ENCODE measurements at places on chromosomes 7 and 10.
A peak's percentile ranks its signal among the peaks of the same experiment; 100 is the strongest.

- DNase-seq: no peak
Measured at GRCh38 chr10:128149267-128150014, 23.2 kb upstream of the MKI67 start.

GRCh38 chr10:111475720-111476119, 398.9 kb downstream of the ADRA2A start:
- no peak for DNase-seq

- DNase-seq: no peak
Measured at GRCh38 chr10:3902054-3902808, 117.2 kb upstream of the KLF6 start.

GRCh38 chr10:103653581-103654037, 160.1 kb downstream of the NEURL1 start:
- peak; percentile 95 for DNase-seq

DNA sequence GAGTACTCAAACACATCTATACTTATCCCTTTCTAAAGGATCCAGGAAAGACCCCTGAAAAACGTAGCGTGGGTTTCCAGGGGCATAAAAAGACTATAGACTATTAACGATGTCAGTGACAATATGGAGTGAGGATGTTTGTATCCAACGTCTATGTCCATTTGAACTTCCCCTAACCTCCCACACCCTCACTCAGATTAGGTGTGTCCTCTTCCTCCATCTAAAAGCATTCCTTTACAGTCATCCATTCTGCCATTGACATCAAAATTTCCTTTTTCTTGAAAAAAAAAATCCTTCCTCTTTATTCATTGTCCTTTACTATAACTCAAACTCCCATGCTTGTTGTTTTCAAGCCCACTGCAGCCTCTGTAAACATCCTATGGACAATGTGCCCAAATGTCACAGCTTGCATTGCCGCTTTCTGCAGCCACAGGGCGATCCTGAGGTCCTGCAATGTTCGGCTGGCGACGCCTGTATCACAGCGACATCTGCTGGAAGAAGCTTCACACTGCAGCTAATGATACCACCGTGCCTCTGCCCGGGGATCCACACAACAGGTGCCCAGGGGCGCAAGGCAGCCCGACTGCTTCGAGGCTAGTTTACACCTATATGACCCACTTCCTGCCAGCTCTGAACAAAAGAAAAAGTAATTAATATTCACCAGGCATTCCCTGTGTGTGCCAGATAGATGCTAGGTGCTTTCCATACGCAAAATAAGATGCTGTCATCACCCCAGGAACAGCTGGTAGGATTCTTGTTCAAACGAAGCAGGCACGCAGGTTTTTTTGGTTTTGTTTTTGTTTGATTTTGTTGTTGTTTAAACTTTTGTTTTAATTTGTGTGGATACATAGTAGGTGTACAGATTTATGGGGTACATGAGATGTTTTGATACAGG, 267.9 kb upstream of the GHITM start:
- DNase-seq: peak; percentile 73

GRCh38 chr10:52135101-52135500, 179.0 kb upstream of the DKK1 start:
- DNase-seq: no peak

DNA sequence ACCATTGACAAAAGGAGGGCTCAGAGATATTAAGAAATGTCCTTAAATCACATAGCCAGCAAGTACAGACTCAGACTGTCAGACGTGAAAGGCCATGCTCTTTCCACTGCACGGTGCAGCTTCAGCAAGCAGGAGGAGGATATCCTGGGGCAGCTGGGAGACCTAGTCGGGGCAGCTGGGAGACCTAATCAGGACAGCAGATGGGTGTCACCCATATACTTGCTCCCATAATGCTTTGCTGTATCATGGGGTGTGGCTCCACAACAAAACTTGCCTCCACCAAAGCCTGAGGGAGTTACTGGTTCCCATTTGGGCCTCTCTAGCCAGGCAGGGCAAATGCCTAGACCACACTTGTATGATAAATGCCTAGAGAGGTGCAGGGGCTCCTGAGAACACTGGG, 55.4 kb downstream of the GRID1 start:
- no peak for DNase-seq

DNA sequence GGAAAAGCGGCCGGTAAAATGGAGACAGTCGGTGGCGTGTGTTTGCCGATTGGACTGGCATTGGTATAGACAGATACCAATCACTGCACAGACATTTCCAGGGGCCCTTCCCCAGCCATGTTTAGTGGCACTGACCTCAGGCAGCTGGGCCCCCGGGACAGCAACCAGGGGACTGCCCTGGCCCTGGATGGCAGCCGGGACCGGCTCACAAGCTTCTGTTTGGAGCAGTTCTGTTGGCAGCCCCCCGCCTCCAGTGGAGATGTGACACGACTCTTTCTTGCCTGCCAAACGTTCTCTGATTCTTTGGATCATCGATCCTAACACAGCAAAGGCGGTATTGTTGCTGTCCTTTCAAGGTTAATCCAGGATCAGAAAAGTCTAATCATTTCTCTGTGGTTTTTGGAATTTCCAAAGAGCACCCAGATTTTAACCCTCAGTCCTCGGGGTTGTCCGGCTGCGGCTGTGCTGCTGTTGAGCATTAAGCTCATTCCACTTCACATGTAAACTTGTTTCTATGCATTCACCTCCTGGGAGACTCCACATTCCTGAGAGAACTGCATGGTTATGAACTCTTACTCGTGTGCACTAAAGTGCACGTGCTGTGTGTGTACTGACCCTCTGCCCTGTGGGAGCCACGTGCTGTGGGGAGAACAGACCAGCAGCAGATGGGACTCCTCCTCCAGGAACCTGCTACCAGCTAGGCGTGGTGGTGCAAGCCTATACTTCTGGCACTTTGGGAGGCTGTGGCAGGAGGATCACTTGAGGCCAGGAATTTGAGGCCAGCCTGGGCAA, 46.0 kb downstream of the FOXK1 start:
- DNase-seq: no peak

DNA sequence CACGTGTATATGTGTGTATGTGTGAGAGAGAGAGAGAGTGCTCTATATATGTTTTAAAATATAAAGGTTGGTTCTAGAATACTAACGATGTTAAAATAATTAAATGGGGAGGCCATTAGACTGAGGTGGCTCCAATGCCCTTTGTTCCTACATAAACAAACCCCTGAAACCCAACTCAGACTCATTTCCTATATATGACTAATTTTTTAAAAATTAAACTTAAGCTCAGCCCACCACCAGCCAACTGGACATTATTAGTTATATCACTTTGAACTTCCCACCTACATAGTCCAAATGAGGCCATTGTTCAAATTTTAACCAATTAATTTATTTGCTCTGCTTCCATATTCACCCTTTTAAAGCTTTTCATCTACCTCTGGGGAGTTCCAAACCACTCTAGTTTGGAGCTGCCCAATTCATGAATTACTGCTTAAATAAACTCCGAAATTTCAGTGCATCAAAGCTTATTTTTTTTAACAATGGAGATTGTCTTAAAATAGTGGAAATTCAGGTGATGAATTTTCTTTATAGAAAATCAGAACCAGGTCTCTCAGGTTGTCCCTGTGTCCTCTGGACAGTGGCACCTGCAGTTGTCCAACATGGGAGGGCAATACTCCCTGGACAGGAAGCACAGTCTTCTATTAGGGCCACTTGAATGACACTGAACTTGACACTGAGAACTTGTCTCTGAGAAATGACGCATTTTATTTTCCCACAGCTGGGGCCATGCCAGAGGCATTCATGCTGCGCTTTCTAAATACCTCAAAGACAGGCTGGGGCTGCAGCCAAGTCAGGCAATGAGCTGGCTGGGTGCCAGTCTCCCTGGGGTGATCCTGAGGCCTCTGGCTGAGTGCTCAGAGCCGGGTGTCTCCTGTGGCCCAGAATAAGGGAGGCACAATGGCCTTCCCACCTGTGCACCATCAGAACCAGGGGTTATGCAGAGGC, 109.5 kb upstream of the TMEM72 start:
- DNase-seq: peak; percentile 54

DNA sequence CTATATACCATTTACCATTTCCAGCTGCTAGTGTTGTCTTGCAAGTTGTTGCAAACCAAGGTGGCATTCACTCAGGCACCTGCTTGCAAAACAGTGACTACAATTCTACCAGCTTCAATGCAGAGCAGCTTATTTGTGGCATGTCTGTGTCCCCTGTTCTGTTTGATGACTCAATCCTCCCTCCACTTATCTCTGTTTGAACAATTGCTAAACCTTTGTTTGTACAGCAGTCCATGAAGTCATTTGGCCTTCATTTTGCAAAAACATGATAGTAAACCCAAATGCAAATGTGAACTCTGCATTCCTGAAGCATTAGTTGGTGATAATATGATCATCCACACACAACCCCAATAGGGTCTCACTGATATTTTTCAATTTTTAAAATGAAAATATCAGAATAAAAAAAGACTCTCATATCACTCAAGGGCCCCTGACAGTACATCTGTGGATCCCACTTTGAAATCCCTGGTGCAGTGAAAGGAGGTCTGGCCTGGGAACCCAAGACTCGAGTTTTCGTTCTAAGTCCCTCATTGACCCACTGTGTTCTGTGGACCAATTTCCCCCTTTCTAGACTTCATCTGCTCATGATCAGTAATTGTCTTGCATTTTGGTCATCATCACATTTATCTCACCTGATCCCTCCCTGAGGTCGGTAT, 425.4 kb downstream of the RPS24 start:
- peak; percentile 88 for DNase-seq

DNA sequence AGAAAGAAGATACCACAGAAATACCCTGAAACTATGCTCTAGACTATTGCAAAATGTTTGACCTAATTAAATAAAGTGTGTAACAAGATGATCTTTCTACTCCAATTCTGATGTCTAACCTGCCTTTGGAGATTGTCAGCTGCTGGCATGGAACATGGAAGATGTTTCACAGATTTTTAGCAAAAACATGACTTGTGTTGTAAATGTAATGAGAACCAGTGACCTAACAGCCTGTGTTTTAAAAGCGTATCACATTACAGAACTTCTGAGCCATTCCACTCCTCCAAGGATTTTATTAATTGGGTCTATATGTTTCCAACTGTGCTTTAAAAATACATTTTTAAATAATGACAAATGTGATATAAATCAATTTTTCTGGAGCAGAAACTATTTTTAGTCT, 526.3 kb upstream of the SEMA3D start:
- no peak for DNase-seq

DNA sequence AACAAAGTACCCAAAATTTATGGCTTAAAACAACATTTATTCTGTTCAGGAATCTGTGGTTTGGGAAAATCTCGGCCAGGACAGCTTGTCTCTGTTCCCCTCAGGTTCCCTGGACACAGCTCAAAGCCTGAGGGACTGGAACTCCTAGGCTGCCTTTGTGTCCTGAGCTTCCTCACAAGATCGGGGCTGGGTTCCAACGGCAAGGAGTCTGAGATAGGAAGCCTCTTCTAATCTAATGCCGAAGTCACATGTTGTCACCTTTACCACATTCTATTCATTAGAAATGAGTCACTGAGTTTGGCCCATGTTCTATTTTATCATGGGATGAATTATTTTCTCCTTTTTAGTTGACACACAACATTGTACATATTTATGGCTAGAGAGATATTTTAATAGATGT, 80.5 kb downstream of the ANKRD26 start:
- no peak for DNase-seq

DNA sequence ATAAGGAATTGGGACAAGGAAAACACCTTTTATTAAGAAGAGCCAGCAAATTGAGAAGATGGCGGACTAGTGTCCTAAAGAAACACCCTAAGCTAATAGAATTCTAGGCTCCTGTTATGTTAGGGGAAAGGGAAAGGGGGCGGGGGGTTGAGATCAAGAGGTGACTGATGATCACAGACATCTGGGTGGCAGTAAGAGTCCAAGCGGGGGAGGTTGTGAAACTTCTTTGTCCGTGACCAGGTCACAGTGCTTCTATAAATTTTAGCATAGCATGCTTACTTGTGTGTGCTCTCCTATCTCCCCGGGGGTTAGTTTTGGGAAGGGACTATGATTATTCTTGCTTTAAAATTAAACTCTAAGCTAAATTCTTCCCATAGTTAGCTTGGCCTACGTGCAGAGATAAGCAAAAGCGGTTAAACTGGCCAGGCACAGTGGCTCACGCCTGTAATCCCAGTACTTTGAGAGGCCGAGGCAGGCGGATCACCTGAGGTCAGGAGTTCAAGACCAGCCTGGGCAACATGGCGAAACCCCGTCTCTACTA, 262.1 kb downstream of the SKIDA1 start:
- DNase-seq: no peak

DNA sequence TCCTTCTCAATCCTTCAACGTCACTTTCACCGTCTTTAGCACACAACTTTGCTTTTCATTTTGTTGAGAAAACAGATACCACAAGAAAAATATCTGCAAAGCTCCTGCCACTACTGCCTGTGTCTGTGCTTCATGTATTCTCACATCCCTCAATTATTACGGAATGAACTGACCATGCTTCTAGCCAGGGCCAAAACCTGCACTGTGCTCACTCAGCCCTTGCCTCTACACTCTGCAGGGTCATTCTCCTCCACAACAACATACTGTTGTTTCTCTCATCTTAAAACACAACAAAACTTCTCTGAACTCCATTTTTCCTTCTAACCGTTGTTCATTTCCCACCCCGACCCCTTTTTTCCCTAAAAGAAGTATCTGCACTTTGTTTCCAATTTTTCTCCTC, 29.5 kb downstream of the BMPR1A start:
- DNase-seq: no peak

GRCh38 chr7:54881816-54882520, 123.0 kb upstream of the SEC61G start:
- DNase-seq: no peak

GRCh38 chr7:726854-727103, 280 bp downstream of the DNAAF5 start:
- peak; percentile 38 for DNase-seq

GRCh38 chr7:74674166-74674565, 16.6 kb downstream of the GTF2I start:
- no peak for DNase-seq

- no peak for DNase-seq
Measured at GRCh38 chr10:569961-570627, 119.4 kb downstream of the DIP2C start.

GRCh38 chr10:131874991-131875451, 25.8 kb upstream of the PPP2R2D start:
- DNase-seq: peak; percentile 84

DNA sequence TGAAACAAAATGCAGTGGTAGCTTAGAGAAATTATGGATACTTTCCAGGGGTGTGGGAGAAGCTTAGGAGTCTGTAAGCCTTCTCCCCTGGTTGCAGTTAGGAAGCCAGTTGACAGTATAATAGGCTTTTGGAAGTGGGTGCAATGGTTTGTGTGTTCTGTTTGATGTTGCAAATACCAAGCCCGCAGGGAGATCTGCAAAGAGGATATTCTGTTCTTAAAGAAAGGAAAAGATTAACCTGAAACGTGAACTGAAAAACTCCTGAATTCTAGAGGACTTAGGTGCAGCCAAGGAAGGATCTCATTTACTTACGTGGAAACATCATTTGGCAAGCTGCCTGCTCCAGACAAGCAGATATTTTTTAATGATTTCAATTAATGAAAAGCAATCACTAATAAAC, 496.6 kb downstream of the AUTS2 start:
- no peak for DNase-seq

DNA sequence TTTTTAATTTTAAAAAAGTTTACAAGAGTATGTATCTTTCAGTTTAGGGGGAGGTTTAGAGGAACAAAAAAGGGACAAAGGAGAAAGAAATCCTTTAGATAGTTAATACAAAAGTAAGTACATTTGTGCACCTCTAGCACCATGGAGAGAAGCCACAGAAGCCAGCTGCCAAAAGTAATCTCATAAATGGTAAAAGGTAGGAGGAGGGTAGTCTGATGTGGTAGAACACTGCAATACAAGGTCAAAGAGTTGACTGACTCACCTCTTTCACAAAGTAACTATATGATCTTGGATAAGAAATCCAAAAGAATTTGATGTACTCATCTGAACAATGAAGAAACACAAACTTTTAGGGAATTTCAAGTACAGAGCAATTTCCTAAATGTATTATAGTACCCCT, 68.1 kb downstream of the CNOT4 start:
- no peak for DNase-seq

All from NCI-H345 (cell line).